ENCODE measurements at places on chromosomes 11 and 22. TPM values are rescaled to one million over a fixed set of nuclear protein-coding genes. Genes with fewer than 3 reads are reported as not detected.

The OR5B2 gene
- total RNA-seq, result not detected

The MOB2 gene
- 27.2 TPM for total RNA-seq

The SLC6A5 gene
- total RNA-seq, result not detected

The RFPL3 gene
- not detected for total RNA-seq

The TP53I11 gene
- total RNA-seq, result 3.4 TPM

The MPEG1 gene
- total RNA-seq, result not detected

The CD3G gene
- total RNA-seq, result not detected

The C11orf86 gene
- total RNA-seq, result not detected

The APOL1 gene
- total RNA-seq, result 6.2 TPM

The OR8D2 gene
- not detected for total RNA-seq

The OR52E1 gene
- total RNA-seq, result not detected

The KRTAP5-8 gene
- not detected for total RNA-seq

The PGA5 gene
- not detected for total RNA-seq

The CHRM1 gene
- not detected for total RNA-seq

The OR4S2 gene
- not detected for total RNA-seq

The SLC1A2 gene
- total RNA-seq, result 2.3 TPM

The SPDYC gene
- total RNA-seq, result not detected

The PRR33 gene
- total RNA-seq, result not detected

The ACR gene
- total RNA-seq, result not detected

The HEPN1 gene
- total RNA-seq, result not detected

The RFPL1 gene
- not detected for total RNA-seq

The RASSF10 gene
- not detected for total RNA-seq

The PMM1 gene
- total RNA-seq, result 60.1 TPM

The SLC17A6 gene
- not detected for total RNA-seq

The CAPRIN1 gene
- total RNA-seq, result 276 TPM

The KCNJ1 gene
- not detected for total RNA-seq

The ANO5 gene
- total RNA-seq, result not detected

The C22orf31 gene
- total RNA-seq, result not detected

The TNNT3 gene
- not detected for total RNA-seq

The ANO3 gene
- total RNA-seq, result not detected

The TMPRSS4 gene
- not detected for total RNA-seq

The GAS2 gene
- total RNA-seq, result 0.30 TPM

The C11orf97 gene
- not detected for total RNA-seq

The PIWIL4 gene
- 0.17 TPM for total RNA-seq

The VPREB1 gene
- not detected for total RNA-seq

The TNKS1BP1 gene
- 132 TPM for total RNA-seq

The MRGPRX3 gene
- not detected for total RNA-seq

The OR52L1 gene
- not detected for total RNA-seq

Data from HFFc6 (cell line).